ENCODE measurements at places on chromosomes 3 and 15. TPM values are rescaled to one million over a fixed set of nuclear protein-coding genes. Genes with fewer than 3 reads are reported as not detected.

Gene ALCAM
- total RNA-seq, result 35.3 TPM

DNA sequence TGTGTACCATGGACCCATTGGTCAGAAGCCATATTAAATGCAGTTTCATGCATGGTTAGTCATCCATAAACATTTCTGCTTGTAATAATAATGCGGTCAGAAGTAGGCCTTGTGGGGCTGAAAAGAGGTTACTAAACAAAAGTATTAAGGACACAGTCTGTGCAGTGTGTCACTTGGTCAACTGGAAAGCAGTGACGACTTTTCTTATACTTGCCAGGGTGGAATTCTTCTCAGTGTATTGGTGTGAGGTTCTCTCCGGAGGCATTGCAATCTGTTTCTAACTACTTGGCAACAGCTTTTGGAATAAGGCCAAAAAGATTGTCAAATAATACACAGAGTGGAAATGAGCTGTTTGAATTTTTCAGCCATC is 46.8 kb downstream of the CHL1 start:
- H3K4me1 ChIP-seq, result no peaks in the 10 kb centered on the region
- H3K27me3 ChIP-seq, result no peaks in the 10 kb centered on the region
- no peak overlapping the region for H3K27ac ChIP-seq
- DNase-seq, result no peak
- no peaks in the 10 kb centered on the region for H3K36me3 ChIP-seq

- no peak overlapping the region for H3K27ac ChIP-seq
- no peaks in the 10 kb centered on the region for H3K36me3 ChIP-seq
- no peak for DNase-seq
- no peaks in the 10 kb centered on the region for H3K27me3 ChIP-seq
- no peak overlapping the region for H3K4me3 ChIP-seq
- H3K4me1 ChIP-seq, result no peaks in the 10 kb centered on the region
Measured at GRCh38 chr3:78666470-78666800, 1101.4 kb downstream of the ROBO1 start.

DNA sequence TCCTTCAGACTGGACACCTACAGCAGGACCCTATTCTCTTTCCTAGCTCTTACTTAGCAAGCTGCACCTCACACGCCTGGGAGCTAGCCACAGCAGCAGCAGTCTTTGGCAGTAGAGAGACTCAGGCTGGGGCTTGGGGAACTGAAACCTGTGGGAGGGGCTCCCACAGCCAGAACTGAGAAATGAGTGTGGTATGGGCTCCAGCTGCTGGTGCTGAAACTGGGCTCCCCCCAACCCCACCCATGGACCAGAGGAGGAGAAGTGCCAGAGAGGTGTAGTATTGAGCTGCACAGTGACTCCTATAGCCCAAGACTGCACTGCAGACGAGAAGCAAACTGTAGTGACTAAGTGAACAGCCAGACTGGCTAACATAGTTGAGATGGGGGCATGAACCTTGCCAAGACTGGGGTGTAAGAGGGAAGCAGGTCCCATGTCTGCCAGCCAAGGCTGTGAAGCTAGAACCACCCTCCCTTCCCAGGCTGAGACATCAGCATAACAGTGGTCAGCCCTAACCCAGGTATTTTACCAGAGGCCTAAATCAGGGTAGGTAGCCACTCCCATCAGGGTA is 62.5 kb downstream of the MYO5A start:
- H3K36me3 ChIP-seq, result no peaks in the 10 kb centered on the region
- no peak overlapping the region for H3K27ac ChIP-seq
- DNase-seq, result no peak
- H3K27me3 ChIP-seq, result no peaks in the 10 kb centered on the region
- H3K4me1 ChIP-seq, result no peaks in the 10 kb centered on the region

All from body of pancreas (tissue), 4 donors.